ENCODE measurements at places on chromosomes 2 and 18. TPM values are rescaled to one million over a fixed set of nuclear protein-coding genes. Genes with fewer than 3 reads are reported as not detected.

NPPC gene
- total RNA-seq, result 8.5 TPM

DNA sequence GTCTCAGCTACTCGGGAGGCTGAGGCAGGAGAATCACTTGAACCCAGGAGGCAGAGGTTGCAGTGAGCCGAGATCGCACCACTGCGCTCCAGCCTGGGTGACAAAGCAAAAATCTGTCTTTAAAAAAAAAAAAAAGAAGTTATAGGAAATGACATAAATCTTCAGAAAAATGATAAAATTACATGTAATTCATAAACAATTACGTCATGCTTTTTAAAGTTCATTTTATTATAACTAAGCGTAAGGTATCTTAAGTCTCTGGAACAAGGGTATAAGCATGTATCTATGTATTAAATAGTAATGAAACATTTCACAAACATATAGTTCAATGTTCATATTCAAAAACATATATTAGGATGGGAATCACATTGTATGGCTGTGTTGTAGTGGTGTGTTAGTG, 425.9 kb downstream of the SPAG16 start:
- no peak overlapping the region for H3K27ac ChIP-seq
- no peaks in the 10 kb centered on the region for H3K4me1 ChIP-seq
- H3K4me3 ChIP-seq, result no peak overlapping the region
- no peaks in the 10 kb centered on the region for H3K36me3 ChIP-seq

GRCh38 chr18:41391616-41392595, 563.1 kb upstream of the PIK3C3 start:
- H3K4me1 ChIP-seq, result no peaks in the 10 kb centered on the region
- no peaks in the 10 kb centered on the region for H3K27me3 ChIP-seq
- no peaks in the 10 kb centered on the region for H3K36me3 ChIP-seq
- H3K4me3 ChIP-seq, result no peak overlapping the region
- peak; percentile 36 for DNase-seq

KIAA2012 gene
- total RNA-seq, result not detected

DNA sequence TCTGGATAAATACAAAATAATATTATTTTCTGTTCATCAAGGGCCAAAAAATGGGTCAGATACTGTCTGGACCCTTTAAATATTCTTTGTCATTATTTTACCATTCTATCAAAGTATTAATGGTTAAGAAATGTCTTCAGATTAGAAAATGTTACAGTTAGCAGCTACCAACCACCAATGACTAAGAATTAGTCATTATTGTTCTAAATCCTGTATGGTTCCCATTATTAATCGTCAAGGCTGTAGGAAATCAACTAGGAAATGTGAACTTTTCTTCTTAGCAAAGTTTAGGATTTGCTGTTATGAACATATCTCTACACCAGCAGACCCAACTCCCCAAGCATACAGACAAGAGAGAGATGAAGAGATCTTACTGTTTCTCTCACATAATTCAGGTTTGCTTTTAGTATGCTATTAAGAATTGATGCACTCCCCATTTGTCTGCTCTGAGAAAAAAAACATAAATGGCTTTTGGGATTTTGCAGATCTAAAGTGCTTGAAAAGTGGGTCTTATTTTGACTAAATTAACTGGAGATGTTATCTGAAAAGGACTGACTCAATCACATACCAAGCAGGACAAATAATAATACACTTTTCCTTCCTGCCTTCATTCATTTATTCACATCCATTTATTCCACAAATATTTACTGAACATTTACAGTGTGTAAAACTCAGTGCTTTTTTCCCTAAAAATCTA, 147.7 kb downstream of the PPP1R1C start:
- DNase-seq, result no peak
- H3K4me1 ChIP-seq, result no peaks in the 10 kb centered on the region
- H3K27me3 ChIP-seq, result no peaks in the 10 kb centered on the region
- no peak overlapping the region for H3K4me3 ChIP-seq
- no peaks in the 10 kb centered on the region for H3K36me3 ChIP-seq

DSG1 gene
- total RNA-seq, result not detected

SPP2 gene
- total RNA-seq, result 0.14 TPM
